WERI-Rb-1 (cell line): ENCODE measurements at places on chromosomes 13 and 19.

DNA sequence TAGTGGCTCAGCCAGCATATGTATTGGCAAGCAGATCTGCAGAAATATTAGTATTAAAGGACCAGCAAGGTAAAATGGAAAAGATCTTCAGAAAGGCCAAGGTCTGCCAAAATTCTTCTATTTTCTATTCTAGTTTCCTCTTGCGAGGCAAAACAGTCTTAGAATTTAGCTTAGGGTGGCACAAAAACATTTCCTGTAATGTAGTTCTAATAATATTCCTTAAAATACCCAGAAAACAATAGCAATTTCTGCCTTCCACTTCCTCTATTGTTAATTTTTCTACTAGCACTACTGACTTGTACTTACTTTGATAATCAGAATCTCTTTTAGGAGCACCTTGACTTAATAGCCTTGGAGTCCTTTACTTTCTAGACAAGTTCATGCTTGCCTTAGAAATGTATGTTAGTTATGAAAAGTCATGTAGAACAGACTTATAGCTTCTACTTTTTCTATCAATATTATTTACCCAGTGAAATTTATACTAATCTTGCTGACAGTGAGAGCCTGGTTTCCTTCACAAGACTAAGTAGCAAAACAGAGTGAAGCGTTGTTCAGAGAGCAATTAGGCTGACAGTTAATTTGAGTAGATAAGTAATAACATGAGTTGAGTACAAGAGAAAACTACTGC, 23.9 kb upstream of the LPAR6 start:
- no peak for DNase-seq

GRCh38 chr19:13884726-13885591, 8.0 kb downstream of the NANOS3 start:
- no peak for DNase-seq

GRCh38 chr13:109647053-109647452, 139.3 kb downstream of the IRS2 start:
- DNase-seq: no peak

DNA sequence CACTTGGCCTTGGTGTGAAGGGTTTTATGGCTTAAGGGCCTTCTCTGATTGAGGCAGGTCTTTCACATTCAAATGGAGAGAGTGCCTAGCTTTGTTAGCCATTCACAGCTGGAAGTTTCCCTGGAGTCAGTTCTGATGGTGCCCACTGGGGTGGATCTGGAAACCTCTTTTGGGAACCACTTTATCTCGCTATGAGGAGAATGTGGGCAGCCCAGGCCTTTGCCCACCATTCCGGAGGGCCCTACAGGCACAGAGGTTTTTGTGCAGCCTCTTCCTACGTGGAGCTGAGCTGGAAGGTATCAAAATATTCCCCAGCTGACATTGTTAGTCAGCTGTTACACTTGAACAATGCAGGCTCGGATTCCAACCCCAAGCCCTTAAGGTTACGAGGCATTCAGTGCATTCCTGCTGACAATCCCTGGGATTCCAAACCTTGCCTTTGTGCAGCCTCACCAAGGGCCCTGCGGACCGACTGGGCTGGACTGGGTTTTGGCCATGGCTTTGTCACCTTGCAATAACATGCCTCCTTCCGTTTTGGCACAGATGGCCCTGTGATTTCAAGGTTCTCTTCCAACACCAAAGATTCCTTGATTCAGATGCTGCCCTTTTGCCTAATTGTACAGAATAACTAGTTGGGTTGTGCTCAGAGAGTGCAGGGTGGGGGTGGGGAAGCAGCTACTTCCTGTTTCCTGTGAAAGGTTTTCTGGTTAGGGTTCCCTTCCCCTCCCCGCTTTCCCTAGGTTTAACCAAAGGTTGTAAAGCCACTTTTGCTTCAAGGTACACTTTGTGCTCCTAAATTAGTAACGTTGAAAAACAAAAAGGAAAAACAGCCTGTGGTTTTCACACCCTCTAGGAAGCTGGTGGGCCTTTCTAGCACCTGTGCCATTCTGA, 27.0 kb downstream of the SAE1 start:
- no peak for DNase-seq

DNA sequence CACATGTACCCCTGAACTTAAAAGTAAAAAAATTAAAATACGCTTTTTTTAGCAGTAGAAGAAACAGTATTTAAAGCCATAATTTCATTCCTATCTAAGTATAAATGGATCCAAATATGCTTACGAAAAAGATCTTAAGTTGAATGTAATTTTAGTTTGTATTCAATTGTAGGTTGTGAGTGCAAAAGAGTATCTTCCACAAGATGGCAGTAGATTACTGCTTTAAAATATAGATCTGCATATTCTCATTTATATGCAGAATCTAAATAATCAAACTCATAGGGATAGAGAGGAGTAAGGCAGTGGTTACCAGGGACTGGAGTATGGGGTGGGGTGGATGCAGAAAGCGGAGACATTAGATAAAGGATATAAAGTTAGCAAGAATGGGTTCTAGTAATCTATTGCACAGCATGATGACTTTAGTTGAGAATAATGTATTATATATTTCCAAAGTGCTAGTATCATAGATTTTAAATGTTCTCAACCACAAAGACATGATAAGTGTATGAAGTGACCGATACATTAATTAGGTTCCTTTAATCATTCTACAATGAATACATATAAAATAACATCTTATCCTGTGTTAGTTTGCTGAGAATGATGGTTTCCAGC, 14.2 kb downstream of the OR7A17 start:
- no peak for DNase-seq

DNA sequence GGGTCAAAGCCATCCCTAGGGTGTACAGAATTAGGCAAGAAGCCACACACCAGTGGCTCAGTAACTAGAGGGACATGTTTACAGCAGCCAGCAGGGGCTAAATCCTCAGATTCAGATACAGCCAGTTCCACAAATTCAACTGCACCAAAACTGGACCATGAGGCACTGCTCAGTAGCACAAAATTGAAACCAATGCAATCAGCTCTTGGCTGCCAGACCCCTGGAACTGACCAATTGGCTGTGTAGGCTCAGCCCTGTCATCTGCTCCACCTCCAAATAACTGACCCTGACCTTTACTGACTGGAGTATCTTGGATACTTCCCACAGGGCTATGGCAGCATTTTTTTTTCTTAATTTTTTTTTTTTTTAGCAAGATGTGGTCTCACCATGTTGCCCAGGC, 226.5 kb downstream of the FOXO1 start:
- DNase-seq: no peak

DNA sequence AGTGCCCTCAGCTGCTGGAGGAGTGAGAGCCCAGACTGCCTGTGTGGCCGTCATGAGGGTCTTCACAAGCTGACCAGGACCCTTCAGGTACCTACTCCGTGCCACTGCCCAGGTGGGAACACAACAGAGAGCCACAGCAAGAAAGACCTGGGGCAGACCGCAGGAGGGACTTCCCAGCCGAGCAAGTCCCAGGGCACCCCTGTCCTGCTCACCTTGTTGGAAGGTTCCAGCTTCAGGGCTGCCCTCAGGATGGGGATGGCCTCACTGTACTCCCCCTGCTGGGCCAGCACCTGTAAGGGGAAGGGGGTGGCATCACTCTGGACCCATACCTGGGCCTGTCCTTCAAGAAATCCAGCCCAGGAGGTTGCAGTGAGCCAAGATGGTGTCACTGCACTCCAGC, 10.3 kb downstream of the FKBP8 start:
- no peak for DNase-seq

DNA sequence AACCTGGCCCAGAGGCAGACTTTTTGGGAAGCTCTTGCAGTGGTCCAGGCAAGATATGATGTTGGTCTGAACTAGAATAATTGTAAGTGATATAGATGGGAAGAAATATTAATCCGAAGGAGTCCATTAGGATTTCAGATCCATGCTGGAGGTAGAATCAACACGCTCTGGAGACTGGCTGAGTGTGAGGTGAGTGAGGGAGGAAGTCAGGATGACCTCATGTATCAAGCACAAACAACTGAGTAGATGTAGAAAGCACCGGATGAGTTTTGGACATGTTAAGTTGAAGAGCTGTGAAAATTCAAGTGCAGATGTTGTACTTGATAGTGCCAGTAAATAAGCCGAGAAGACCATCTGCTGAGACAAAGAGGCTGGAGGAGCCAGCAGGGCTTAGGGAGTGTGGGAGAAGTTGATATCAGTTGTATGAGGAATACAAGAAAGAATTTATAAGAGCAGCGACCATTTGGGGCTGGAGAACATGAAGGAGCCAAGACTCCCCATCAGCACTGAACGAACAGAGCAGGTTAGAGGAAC, 5.3 kb upstream of the CNMD start:
- peak; percentile 14 for DNase-seq

GRCh38 chr13:74929436-74929835, 552.5 kb downstream of the TBC1D4 start:
- no peak for DNase-seq

GRCh38 chr13:44120043-44120442, 240.3 kb downstream of the LACC1 start:
- no peak for DNase-seq

- DNase-seq: no peak
These were observed 955.4 kb downstream of the EFNB2 start for GRCh38 chr13:105579821-105580710.

- DNase-seq: peak; percentile 72
These were observed 17.7 kb downstream of the GRIK5 start for GRCh38 chr19:42052241-42052863.

DNA sequence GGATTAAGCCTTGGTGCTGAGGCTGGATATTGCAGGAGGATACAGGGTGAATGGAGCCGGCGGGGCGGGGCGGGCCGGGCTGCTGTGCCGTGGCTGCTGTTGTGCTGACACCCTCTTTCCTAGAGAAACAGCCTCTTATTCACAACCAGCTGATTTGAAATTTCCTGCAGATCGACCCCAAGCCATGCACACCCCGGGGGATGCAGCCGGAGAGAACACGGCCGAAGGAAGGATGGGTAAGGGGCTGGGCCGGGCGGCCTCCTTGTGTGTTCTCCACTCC, 11.1 kb downstream of the DAZAP1 start:
- no peak for DNase-seq

DNA sequence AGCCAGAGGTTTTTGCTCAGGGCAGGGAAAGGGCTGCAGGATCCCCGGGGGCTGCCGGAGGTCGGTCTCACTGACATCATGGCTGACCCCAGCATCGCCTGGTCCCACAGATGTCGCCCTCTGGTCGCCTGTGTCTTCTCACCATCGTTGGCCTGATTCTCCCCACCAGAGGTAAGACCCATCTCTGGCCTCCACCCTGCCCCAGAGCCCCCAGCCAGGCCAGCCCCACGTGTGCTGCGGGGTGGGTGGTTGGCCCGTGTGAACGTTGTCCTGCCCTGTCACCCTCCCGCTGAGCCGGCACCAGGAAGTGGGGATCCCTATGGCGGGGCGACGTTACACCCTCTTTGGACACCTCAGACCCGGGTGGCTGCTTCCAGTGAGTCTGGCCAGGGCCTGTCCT, 906 bp downstream of the FXYD5 start:
- DNase-seq: no peak

- DNase-seq: no peak
These were observed 2.3 kb upstream of the REX1BD start for GRCh38 chr19:18586306-18586705.

- peak; percentile 16 for DNase-seq
These were observed 367.4 kb downstream of the SPRY2 start for GRCh38 chr13:79973533-79973963.

- peak; percentile 71 for DNase-seq
These were observed 1.0 kb upstream of the BCAM start for GRCh38 chr19:44807652-44808462.

DNA sequence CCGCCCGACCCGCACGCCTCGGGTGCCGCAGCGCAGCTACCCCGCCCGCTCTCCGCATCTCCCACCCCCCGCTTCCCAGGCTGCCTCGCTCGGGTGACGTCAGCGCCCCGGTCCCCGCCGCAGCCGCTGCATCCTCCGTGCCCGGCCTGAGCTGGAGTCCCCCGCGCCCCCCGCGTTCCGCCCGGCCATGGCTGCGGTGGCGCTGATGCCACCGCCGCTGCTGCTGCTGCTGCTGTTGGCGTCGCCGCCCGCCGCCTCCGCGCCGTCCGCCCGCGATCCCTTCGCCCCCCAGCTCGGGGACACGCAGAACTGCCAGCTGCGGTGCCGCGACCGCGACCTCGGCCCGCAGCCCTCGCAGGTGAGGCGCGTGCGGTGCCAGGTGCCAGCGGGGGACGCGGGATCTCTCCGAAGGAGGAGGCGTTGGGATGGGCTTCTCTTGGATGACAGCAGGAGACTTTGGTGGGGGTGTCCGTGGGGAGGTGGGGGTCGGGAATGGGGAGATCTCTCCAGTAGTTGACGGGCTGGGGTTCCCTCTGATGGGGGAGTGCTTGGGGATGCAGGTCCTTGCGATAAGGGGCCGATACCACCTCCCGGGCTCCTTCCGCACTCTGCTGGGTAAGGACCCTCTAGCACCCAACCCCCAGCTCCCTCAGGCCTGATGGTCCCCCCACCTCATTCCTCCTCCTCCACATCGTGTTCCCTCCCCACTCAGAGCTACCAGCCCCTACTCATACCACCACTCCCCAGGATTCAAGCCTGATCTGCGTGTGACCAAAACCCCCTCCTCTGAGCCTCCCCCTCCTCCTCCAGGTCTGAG, at the start of gene TMEM59L:
TSS of gene TMEM59L (plus strand) at position 99 of the 817 bp plus-strand sequence. CDS start at position 188, 89 bp downstream.
- DNase-seq: no peak

GRCh38 chr19:8144273-8144995, 5.0 kb downstream of the FBN3 start:
- no peak for DNase-seq

GRCh38 chr13:39374741-39375189, 228.2 kb downstream of the LHFPL6 start:
- DNase-seq: no peak

DNA sequence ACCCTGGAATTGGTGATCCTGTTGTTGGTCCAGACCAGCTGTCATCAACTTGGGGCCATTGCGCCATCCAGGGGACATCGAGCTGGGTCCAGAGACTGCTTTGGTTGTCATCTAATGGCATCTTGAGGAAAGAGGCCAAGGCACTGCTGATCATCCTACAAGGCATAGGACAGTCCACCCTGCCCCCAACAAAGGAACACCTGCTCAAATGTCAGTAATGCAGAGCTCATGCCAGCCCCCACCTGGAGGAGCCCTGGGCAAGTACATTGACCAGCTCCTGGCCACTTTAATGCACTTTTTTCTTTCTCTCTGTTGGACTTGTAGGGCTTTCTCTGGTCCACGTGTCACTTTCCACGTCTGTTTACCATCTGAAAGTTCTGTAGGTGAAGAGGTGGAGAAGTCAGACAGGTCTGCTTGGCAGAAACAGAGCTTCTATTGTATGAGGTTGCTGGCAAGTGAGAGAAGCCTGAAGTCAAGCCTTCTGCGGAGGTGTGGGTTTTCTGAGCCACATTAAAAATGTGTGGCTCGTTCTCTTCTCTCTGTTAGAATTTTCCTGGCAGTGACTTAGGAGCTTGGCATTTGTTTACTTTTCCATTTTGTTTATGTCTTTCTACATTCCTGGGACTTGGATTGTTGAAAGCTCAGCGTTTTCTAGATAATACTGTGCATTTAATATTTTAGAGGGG, 124.0 kb upstream of the RNF113B start:
- DNase-seq: no peak

DNA sequence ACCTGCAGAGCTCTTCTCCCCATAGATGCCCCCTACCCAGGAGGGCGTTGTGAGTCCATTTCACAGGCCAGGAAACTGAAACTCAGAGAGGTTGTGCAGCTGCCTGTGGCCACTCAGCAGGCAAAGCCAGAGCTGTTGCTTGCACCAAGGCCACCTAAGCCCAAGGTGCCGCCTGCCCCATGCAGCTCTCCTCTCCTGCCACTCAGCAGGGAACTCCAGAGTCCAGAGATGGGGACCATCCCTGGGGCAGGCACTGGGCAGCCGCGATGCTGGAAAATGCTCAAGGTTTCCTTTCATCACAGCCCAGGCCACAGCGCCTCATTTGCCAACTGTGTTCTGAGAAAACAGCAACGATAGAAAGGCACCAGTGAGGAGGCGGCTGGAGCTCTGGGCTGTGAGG, 41.0 kb upstream of the PEPD start:
- DNase-seq: no peak
